ENCODE measurements at places on chromosomes 12 and 14.

DNA sequence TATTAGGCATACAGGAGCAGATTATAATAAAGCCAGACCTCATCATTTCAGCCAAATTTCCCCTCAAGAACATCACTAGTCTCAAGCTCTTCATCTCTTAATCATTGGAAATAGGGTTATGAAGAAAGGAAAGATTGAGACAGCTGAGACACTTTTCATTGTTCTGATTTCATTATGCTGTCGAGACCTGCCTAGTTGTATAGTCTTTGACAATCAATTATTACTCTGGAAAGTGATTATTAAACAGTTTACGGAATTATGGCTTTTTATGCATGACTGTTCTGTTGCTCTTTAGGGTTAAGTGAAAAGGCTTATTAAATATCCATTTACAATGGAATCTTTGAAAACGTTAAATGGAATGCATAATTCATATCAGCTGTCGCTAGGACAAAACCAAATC, 48.3 kb downstream of the TTC6 start:
- no peak for DNase-seq

DNA sequence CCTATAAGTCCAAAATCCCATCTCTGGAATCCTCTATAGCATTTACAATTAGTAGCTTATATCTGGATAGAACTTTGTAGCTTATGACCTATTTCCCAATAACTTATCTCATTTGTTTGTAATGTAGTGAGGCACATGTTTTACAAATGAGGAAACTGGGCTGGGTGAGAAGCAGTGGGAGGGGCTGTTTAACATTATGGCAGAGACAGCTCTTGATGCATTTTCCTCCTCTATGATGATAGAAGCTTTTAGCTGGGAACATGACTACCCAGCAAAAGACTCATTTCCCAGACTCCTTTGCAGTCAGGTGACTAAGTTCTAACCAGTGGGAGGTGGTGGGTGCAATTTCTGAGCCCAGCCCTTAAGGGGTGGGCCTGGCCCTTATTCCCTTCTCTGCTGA, 179.7 kb downstream of the TTC8 start:
- DNase-seq, result no peak

GRCh38 chr12:44477331-44477980, 398.7 kb downstream of the NELL2 start:
- no peak for DNase-seq

DNA sequence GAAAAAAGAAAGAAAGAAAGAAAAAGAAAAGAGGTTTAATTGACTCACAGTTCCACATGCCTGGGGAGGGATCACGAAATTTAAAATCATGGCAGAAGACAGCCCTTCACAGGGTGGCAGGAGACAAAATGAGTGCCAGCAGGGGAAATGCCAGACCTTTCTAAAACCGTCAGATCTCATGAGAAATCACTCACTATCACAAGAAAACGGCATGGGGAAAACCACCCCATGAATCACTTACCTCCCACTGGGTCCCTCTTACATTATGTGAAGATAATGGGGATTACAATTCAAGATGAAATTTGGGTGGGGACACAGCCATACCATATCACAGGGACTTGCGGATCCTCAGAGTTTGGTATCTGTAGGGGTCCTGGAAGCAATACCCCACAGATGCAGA, 16.3 kb upstream of the EGLN3 start:
- no peak for DNase-seq

GRCh38 chr12:32120419-32120818, 13.8 kb downstream of the BICD1 start:
- DNase-seq, result no peak

- DNase-seq, result no peak
Observed at GRCh38 chr12:27282754-27283153, 38.7 kb downstream of the STK38L start.

GRCh38 chr14:51817326-51817725, 43.1 kb upstream of the GNG2 start:
- no peak for DNase-seq

GRCh38 chr12:120117961-120118320, 1.4 kb upstream of the RAB35 start:
- DNase-seq, result no peak

GRCh38 chr14:54643696-54644176, 76.8 kb downstream of the SAMD4A start:
- no peak for DNase-seq

DNA sequence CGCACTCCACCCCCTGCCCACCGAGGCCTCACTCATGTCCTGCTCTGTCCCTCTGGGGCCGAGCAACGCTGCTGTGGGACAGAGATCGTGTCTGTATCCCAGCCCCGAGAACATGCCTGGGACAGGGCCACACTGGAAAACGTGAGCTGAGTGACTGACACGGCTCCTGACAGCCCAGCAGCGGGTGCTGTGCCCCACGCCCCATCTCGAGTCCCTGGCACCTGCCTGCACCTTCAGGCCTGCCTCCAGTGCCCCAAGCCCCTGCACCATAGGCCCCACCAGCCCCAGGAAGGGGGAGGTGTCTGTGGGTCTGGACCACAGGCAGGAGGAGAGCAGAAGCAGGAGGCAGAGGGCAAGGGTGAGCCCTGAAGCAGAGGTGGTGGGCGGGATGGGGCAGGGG, 34.6 kb upstream of the UBC start:
- no peak for DNase-seq

Data from stimulated activated CD4-positive, alpha-beta T cell treated with anti-CD3 and anti-CD28 coated beads, Interleukin-15, amount 100 ng/mL, for 1 hour (primary cell).